Activated CD4-positive, CD25-positive, alpha-beta regulatory T cell treated with anti-CD3 and anti-CD28 coated beads, Interleukin-2, amount 50 U/mL, for 72 hours (primary cell): ENCODE measurements at places on chromosomes 4 and X.

DNA sequence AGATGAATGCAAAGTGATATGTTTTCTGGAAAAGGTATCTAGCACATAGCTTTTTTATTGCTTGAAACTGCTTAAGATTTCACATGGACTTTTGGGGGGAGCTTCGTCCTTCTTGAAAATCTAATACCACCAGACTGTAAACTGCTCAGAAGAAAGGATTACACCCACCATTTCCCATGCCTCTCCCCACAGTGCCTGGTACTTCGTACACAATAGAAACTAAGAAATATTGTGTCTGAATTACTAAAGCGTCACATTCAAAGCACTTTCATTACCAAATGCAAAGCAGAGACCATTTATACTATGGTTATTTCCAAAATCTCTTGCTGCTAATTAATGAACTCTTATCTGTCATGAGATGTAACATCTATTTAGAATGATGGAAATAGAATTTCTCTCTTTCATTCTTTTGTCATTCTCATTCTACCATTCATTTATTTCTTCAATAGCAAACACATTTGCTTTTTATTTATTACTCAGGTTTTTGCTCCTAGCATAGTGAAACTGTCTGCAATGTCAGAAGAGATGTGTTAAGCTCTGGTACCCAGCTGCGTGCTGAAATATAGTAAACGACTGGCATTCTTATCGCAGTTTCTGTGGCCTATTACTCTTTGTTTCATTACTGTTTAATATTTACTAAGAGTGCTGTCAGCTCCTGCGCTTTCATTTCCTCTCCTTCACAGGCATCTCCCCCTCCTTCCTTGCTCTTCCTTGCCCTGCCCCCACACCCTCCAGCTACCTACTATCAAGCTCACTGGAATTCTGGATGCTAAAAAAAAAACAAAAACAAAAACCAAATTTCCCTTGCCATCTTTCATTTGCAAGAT, 51.4 kb upstream of the RAPGEF2 start:
- no peak for DNase-seq

GRCh38 chrX:7127056-7127455, 20.5 kb upstream of the STS start:
- no peak for DNase-seq

GRCh38 chrX:51760657-51761056, 17.4 kb downstream of the GSPT2 start:
- DNase-seq: no peak

- DNase-seq: no peak
Measured at GRCh38 chr4:99334880-99335279, 13.7 kb upstream of the ADH1B start.

- no peak for DNase-seq
Measured at GRCh38 chr4:145132511-145133098, 34.5 kb downstream of the ABCE1 start.

DNA sequence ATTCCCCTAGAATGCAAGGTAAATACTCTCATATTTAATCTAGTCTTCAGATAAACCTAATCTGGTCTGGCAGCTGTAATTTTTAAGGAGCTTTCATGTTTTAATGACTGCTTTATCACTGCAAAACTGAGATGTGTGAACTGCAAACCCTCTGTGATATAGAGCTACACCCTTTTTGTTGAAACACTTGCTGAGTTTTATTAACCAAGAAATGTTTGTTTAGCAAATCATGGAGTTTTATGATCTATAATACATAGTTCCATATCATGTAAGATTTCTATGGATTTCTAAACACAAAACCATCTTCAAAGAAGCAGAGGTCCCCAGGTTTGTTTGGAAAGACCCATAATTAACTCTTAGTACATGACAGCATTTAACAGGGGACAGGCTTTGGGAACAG, 126.4 kb downstream of the BTC start:
- DNase-seq: no peak

- DNase-seq: no peak
Measured at GRCh38 chr4:125639182-125639621, 324.4 kb downstream of the FAT4 start.

GRCh38 chrX:97471071-97471470, 587.4 kb downstream of the RPA4 start:
- no peak for DNase-seq

GRCh38 chrX:42804524-42804923, 26.6 kb upstream of the PPP1R2C start:
- no peak for DNase-seq

GRCh38 chrX:22952010-22952409, 47.8 kb upstream of the DDX53 start:
- DNase-seq: no peak

GRCh38 chrX:151396042-151396824, 773 bp upstream of the VMA21 start:
- peak; percentile 39 for DNase-seq

- DNase-seq: no peak
Measured at GRCh38 chr4:156420623-156421022, 467.0 kb upstream of the CTSO start.

GRCh38 chr4:64062991-64063390, 346.3 kb downstream of the TECRL start:
- DNase-seq: no peak

DNA sequence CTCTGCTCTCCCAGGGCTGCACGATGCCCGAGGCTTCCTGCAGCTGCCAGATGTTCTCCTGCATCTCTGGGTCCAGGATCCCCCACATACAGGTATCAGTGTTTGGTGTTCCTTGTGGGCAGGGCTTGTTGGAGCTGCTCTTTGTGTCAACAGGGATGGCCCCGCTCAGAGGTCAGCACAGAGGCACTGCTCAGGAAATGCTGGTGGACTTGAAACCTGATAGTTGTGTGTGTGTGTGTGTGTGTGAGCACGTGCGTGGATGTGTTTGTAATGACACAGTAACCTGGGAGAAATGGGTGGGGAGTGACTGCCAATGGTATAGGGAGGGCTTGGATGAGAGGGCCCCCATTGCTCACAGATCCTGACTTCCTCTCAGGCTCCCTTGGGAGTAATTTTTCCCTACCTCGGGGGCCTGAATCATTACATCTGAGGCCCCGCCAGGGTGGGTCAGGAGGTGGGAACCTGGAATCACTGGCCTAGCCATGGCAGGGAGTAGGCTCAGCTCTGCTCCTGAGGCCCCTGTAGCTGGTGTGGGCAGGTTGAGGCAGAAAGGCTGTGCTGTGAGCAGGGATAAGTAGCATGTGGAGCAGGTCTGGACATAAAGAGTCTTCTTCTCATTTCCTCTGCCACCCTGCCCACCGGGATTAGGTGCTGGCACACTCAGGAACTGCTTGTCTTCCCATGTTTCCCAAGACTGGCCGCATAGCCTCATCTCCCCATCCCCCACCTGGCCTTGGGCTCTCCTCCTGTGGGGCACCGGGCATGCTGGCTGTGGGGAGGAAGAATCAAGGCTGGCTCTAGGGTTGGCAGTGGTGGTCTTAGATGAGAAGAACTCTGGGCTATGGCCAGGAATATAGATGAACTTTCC, 2.5 kb upstream of the EFNB1 start:
- no peak for DNase-seq

- no peak for DNase-seq
Measured at GRCh38 chr4:174273930-174274329, 9.5 kb downstream of the FBXO8 start.

DNA sequence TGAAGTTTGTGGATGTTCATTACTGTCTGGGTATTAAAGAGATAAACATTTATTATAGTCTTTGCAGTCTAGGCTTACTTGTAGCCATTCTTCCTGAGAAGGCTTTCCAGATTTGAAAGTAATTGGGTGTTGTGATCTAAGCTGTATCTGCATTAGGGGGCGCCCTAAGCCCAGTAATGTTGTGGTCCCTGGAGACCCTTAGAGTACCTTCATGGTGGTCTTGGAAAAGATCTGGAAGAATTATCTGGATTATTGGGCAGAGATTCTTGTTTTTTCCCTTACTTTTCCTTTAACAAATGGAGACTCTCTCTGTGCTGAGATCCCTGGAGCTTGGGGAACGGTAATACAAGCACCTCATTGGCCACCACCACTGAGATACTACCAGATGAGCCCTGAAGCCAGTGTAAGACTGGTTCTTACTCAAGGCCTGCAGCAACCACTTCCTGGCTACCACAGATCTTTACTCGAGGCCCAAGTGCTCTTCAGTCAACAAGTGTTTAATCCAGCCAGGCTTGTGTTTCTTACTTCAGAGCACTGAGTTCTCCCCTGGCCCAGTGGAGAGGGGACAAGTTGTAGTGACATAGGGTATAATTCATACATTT, 63.1 kb downstream of the RTL3 start:
- DNase-seq: no peak

- DNase-seq: no peak
Measured at GRCh38 chrX:115689931-115690330, 129.0 kb downstream of the PLS3 start.
